ENCODE measurements at places on chromosomes 1 and 21.
A peak's percentile ranks its signal among the peaks of the same experiment; 100 is the strongest.

DNA sequence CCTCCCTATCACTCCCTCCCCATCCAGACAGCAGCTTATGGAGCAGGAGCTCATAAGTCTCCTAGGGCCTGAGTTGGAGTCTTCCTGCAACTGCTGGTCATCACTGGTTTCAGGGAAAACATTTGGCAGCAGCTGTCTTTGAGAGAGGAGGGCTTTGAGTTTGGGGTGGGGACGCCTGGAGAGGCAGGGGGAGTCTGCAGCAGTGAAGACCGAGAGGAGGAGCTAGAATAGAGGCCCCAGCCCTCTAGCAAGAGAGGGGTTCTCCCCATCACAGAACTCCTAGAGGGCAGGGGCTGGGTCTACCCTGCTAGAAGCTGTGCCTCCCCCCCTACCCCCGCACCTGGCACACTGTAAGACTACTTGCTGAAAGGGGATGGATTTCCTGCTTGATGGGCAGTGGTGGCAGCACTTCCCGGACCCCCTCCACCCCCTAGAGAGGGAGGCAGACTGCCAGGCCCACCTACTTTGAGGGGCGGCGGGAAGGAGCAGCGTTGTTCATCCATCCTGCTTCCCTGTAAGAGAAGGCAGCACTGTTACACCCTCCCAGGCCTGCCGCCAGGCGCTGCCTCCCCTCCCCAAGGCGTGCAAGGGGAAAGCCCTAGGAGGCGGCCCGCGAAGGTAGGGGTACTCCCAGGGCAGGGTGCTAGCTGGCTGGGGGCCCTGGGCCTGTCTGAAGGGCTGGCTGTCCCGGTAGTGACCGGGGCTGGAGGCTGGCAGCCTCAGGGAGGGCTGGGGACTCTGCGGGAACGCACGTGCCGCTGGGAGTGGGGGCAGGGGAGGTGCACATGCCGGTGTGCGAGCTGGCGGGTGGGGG lies 50.4 kb downstream of the RAP1GAP start:
- no peak for DNase-seq

- no peak for DNase-seq
Measured at GRCh38 chr1:83791821-83792437, 207.0 kb downstream of the TTLL7 start.

DNA sequence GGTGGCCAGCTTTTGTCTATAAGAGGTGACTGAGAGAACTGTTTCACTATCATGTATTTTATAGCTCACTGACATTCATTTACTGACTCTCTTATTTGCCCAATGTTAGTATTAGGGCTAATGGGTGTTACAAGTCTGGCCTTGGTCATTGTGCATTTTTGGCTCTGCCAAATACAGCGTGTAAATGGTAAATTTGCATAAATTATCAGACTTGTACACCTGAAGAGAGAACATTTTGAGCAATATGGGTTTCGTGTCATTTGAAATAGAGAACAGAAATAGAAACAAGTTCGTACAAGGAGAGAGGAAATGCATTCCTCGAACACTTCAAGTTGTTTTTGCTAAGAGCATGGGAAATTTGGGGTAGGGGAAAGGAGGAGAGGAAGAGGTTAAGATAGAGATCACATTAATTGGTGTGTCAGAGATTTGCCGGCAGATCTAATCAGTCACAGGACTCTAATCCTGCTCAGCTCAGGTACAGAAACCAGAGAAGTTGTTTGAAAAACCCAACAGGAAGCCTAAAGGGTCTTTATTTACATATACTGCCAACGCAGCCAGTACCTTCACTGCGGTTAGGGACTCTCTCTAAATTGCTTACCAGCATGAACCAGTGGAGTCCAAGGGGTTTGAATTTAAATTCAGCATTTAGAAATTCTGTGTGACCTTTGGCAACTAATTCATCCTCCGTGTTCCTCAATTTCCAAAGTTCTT lies 261.5 kb downstream of the GPATCH2 start:
- DNase-seq, result peak; percentile 52

DNA sequence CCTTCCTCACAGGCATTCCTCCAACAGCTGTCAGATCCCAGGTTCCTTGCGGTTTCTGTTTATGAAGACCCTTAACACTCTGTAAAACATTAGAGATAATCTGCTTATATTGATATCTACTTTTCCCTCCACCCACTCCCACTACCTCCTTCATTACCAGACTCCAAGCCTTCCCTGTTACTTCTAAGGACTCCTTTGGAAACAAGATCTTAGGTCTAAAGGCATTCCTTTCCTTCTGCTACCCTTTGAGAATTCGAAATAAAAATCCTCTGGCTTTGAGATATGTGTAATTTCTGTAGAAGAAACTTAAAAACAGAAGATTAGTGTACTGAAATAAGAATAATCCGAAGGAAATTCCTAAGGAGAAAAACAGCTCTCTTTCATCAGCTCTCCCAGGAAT lies 23.7 kb upstream of the LYPLAL1 start:
- DNase-seq, result no peak

- peak; percentile 13 for DNase-seq
Measured at GRCh38 chr1:204123376-204123775, 28.5 kb downstream of the ETNK2 start.

GRCh38 chr1:192067360-192067759 lies 90.9 kb upstream of the RGS18 start:
- no peak for DNase-seq

- DNase-seq, result no peak
Measured at GRCh38 chr1:77742011-77742555, 17.6 kb downstream of the USP33 start.

GRCh38 chr1:219812491-219813203 lies 115.7 kb downstream of the SLC30A10 start:
- DNase-seq, result peak; percentile 71

- no peak for DNase-seq
Measured at GRCh38 chr1:12232221-12232620, 2.4 kb downstream of the VPS13D start.

DNA sequence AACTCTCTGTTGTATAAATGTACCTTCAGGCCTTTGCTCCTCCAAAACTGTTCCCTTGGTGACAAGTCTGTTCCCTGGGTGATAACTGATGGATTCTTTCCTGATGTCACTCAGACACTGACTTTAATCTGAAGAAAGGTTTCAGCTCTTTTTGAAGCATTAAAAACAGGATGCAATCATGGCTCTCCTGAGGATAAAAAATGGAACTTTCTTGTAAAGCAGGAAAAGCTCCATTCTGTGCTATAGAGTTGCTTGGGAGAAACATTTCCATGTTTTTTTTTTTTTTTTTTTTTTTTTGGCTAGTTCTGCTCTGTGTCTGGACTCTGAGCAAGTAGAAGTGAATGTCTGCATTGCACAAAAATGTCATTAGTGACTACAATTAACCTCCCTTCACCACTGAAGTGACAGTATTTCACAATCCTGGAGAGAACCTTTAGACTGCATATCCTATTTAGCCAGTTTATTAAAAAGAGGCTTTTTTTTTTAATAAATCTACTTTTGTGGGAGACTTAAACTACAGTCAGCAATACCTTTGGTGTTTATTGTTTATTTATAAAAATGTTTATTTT lies 101.7 kb upstream of the PRMT6 start:
- no peak for DNase-seq

DNA sequence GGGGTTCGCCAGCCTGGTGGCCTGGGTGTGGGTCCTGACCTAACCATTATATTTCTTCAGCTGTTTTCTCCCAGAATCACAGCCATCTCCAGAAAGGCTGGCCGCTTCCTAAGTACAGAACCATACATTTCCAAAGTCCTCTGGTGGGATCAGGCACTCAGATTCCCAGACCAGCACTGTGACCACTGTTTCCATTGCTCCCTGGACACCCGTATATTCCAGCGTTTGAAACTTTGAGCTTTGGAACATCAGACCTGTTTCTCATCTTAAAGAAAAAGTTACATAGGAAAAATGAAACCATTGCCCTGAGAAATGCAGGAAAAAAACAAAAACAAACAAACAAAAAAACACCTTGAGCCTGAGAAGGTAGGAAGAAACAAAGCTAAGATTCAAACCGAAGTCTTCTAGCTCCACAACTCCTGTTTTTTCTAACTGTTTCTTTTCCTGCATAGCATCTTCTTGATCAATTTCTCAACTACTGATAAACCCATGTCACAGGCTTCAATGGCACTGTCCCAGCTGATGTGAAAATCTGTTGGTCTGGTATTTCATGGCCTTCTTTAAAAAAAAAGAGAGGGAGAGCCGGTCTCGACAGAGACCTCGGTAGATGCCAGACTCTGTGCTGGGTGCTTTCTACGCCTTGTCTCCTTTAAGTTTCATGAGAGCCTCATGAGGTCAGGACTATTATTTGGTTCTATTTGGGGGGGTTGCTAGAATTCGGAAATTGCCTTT lies 221.3 kb downstream of the TOMM20 start:
- DNase-seq, result no peak

- no peak for DNase-seq
Measured at GRCh38 chr1:33424610-33425009, 6.3 kb downstream of the PHC2 start.

DNA sequence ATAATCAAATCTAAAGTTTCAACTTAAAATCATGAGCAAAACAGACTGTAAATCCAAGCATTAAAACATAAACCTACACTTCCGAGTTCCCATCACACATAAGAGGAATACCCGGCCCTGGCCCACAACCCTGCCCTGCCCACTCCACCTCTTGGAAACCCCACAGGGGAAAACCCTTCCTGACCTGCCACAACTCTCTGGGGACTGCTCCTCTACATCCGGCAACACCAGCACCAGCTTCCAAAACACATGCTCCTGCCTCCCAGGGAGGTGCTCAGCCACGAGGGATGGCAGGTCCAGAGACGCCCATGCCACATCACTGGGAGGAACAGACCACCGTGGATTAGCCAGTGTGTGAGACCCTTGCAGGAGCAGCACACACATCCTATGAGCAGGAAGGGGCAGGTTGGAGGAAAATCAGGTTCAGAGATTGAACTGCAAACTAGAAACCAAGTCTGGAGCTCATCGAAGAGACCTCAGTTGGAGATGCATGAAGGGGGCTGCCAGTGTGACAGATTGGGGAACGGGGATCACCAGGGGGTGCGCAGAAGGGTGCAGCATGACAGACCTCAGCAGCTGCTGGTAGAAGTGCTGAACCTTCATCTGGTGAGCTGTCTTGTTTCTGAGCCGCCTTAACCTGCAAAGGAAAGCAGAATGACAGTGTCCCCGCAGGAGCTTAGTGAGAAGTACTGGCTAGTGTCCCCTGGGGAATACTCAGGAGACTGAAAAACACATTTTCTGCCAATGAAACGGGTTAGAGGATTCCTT lies 25.8 kb upstream of the LSS start:
- DNase-seq, result peak; percentile 65

DNA sequence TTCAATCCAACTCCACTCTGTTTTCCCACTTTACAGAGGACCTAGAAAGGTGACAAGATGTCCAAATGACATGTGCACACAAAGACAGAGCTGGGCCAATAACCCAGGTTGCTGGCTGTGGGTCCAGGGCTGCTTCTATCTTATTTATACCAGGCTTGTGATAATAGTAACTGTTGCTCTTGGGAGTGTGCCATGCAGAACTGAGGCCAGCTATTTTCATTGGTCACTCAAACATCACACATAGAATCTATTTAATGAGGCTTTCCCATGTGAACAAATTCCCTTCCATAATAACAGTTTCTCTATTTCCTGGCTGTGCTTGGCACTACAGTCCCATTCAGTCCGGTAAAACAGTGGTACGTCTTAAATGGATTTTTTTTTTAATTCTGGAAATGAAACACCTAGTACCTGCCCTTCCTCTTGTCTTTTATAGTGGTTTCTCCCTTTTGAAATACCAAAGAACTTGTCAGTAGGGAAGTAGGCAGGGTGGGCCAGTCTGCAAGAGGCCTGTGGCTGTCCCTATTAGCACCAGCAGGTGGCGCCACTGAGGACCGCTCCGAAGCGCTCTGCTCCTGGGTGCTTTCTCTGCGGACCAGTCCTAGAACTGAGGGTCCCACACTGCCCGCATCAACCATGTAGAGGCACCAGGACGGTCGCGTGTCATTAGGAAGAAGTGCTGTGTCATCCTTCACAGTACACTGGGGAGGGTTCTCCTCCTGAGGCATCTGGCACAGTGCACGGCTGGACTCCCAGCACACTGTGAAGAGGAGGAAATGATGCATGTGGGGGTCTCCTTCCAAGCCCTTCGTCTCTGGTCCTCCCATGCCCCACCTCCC lies 52.1 kb downstream of the GPR161 start:
- peak; percentile 67 for DNase-seq

GRCh38 chr1:44321466-44321865 lies 33.6 kb downstream of the ERI3 start:
- DNase-seq, result no peak

DNA sequence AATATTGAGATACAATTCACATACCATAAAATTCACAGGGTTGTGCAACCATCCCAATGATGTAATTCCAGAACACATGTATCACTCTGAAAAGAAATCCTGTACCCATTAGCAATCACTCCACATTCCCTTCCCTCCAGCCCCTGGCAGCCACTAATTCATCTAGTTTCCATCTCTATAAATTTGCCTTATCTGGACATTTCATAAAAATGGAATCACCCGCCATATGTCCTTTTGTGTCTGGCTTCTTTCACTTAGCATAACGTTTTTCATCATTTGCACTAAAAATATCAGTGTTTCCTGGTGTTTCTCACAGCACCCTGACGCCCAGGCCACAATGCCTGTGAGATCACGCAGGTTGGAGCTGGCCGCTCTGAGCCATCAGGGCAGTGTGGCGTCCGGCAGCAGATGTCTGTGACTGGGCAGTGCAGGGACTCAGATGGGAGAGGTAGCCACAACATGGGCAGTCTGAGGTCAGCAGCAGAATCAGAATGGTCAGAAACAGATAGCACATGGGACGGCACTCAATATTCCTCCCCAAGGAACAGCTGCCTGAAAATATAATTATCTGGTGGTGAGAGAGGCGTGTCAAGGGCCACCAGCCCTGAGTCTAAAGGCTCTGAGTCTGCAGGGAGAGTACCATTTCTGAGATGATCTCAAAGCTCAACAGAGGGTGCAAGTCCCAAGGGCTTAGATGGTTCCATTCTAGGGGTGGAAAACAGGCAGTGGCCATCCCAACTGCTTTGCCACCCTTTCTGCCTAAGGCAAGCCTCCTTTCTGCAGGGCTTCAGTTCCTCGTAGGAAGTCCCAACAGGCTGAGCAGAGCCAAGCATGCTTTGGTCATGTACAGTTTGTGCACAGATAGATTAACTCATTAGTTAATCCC lies 129.4 kb upstream of the EDN2 start:
- DNase-seq, result no peak

- DNase-seq, result no peak
Measured at GRCh38 chr1:101316799-101317198, 80.0 kb downstream of the S1PR1 start.

DNA sequence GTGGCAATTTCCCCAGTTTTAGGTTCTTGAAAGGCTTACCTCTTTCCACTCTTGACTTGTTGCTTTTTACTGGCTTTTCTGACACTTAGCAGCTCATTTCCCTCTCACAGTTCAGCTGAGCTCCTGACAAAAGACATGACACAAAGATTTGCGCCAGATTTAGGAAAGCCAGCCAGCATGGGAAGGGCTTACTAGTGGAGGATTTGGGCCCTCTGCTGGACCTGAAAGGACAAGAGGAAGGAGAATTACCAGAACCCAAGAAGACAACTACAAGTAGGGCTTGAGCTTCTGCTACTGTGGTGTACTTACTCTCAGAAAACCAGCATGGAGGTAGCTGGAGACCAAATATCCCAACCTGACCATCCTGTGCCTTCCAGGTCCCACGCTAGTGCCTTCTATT lies 784.5 kb downstream of the BRINP3 start:
- no peak for DNase-seq

GRCh38 chr1:192534666-192535065 lies 40.9 kb upstream of the RGS1 start:
- no peak for DNase-seq

- no peak for DNase-seq
Measured at GRCh38 chr21:28089599-28090441, 902.9 kb downstream of the LTN1 start.
